G401 (cell line): ENCODE measurements at places on chromosomes 12 and 14. TPM values are rescaled to one million over a fixed set of nuclear protein-coding genes. Genes with fewer than 3 reads are reported as not detected.

GRCh38 chr12:53232646-53233461 is 845 bp upstream of the RARG start:
- peak; percentile 76 for DNase-seq

Gene KNTC1
- total RNA-seq = 43.0 and 54.2 TPM in 2 replicates

- peak; percentile 6 for DNase-seq
Observed at GRCh38 chr14:68458840-68459469, 333.9 kb downstream of the ZFP36L1 start.

DNA sequence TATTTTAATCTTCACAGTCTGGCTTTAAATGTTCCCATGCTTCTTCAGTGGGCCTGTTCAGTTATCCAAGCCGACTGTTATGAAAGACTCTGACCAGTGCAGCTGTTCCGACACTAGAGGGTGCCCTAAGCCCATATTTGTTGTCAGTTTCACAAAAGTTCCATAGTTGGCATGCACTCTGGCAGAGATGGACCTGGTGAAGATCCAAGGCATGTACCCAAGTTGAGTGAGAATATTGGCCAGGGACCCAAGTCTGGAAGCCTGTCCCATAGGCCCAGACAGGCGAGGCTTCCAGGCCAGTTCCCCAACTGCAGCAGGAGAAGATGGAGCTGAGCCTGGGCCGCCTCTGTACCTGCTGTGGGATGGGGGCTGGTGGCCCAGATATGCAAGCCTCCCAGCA is 27.4 kb upstream of the GUCY2C start:
- peak; percentile 22 for DNase-seq

DNA sequence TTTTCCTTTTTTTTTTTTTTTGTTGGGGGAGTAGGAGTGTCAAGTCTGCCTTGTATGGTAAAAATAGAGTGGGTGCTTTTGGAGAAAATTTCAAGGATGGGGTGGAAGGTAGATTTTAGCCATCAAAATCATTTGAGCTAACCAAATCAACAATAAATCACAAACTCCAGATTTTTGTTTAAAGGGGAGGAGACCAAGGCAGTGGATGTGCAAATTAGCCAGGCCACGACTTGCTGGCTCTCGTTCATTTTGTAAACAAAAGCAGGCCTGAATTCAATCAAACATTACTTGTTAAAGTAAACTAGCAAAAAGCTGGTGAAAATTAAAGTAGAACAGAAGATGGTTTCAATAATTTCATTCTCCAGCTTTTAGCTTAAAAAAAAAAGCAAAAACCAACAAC is 387.2 kb downstream of the BMP4 start:
- DNase-seq = no peak

DNA sequence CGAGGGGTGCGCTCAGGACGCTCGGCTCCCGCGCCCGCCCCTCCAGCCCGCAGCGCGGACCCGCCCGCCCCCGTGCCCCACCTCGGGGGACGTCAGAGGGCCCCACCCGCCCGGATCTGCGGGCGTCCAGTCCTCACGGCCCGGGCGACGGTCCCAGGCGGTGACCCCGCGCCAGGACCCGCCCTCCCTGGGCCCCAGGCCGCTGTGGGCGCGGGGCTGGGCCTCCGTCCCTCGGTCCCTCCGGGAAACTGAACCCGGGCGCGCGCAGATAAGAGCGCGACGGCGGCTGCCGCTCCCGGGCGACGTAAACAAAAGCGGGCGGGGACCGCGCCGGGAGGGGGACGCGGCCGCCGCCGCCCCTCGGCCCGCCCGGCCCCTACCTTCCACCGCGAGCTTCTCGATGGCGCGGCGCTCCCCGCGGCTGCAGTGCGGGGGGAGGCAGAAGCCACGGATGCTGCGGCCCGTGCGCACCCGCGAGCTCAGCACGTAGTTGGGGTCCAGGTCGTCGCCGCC is 1.1 kb downstream of the CKB start:
- no peak for DNase-seq

Gene TMTC2
- total RNA-seq = 0.58 and 0.74 TPM in 2 replicates

GRCh38 chr14:28867571-28867970 is 101.0 kb downstream of the FOXG1 start:
- DNase-seq = no peak

Gene SDR9C7
- total RNA-seq = not detected in 2 replicates

Gene TCL1B
- not detected in 2 replicates for total RNA-seq

GRCh38 chr12:123779551-123779950 is 17.4 kb downstream of the DNAH10 start:
- no peak for DNase-seq

- DNase-seq = no peak
Observed at GRCh38 chr12:110320550-110320949, 39.5 kb downstream of the ATP2A2 start.

Gene OR6C2
- not detected in 2 replicates for total RNA-seq

GRCh38 chr12:129617849-129618248 is 286.0 kb downstream of the TMEM132D start:
- DNase-seq = no peak
